ENCODE measurements at places on chromosomes 5 and 9.

DNA sequence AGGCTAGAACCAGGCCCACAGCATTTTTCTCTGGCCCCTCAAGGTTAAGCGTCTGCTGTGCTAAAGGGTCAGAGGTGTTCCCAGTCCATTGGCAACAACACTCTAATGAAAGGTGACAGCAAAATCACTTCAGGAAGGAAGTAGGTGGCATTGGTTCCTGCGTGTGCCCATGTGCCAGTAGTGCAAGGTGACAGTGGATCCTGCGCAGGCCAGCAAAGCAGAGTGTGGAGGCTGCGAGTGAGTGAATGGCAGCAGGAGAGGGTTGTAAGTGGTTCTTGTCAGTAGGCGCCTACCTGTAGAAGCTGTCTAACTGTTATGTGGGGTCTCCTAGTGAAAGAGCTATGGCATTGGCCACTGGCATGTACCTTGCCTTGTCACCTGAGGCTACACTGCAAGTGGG, 898.2 kb upstream of the TYRP1 start:
- DNase-seq: no peak

DNA sequence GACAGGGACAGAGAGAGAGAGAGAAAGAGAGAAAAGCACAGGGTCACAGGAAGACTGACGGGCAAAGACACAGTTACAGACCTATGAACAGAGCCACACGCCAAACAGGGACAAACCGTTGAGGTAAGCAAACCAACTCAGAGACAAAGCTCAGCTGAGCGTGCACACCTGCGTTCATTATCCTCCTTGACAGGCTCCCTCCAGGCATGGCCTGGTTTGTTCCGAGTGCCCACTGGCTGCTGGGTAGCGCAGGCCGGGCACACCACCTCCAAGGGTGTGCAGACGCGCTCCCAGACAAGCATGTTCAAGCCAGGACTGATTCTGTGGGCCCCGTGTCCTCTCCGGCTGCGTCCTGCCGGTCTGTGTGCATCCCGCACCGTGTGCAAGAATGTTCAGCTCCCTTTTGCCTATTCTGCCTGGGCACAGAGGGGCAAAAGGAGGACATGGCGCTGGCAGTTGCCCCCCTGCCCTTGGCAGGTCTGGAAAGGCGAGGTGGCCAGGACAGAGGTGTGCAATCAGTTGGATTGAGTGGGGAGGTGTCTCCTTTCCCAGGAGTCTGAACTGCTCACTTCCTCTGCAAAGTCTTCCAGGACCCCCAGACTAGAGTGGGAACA, 467 bp upstream of the SMIM32 start:
- no peak for DNase-seq

- DNase-seq: no peak
These were observed 710 bp upstream of the PIP5KL1 start for GRCh38 chr9:127931092-127931881.

- DNase-seq: no peak
These were observed 4.8 kb upstream of the TEX10 start for GRCh38 chr9:100357501-100357900.

DNA sequence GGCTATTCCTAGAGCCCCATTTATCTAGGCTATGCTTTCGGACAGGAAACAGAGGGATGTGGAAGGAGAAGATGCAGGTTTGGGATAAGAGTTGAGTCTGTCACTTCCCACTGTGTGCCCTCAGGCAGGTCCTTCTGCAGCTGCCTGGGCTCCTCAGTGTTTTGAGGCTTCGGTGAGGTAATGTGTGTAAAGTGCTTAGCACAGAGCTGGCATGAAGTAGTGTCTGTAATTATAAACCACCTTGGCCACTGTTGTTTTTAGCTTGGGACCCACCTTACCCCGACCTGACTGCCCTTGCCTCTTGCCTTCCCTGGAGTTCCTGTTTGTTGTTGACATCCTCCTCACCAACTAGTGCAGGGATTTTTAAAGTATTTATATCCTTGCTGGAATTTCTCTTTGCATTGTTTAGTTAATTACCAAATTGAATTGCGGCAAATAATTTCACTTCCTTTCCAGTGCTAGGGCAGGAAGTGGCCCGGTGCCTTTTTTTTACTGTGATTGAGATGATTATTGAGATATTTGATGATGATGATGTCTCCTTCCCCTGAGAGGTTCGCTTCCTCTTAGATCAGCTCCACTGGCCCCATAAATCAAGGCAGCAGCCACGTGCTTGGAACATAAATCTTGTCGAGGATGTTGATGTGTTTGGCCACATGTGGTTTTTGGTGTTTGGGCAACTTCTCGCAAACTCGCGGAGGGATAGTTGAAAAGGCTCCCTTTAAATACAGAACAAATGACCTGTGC, 38.3 kb upstream of the DAB2IP start:
- DNase-seq: no peak

GRCh38 chr9:123291736-123292135, 23.4 kb upstream of the STRBP start:
- no peak for DNase-seq

- DNase-seq: no peak
These were observed 14.9 kb downstream of the TJP2 start for GRCh38 chr9:69188975-69189374.

GRCh38 chr9:4038182-4038723, 261.6 kb downstream of the GLIS3 start:
- DNase-seq: no peak

DNA sequence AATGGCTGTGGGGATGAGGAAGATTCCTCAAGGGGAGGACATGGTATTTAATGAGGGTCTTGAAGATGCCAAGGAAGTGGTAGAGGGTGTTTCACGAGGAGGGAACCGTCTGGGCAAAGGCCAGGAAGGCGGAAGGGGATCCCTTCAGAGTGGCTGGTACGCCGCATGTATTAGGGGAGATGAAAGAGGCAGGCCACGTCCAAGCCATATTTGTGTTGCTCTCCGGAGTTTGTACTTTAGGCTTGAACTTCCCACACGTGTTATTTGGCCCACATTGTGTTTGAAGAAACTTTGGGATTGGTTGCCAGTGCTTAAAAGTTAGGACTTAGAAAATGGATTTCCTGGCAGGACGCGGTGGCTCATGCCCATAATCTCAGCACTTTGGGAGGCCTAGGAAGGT, 1.2 kb downstream of the FXN start:
- DNase-seq: no peak

DNA sequence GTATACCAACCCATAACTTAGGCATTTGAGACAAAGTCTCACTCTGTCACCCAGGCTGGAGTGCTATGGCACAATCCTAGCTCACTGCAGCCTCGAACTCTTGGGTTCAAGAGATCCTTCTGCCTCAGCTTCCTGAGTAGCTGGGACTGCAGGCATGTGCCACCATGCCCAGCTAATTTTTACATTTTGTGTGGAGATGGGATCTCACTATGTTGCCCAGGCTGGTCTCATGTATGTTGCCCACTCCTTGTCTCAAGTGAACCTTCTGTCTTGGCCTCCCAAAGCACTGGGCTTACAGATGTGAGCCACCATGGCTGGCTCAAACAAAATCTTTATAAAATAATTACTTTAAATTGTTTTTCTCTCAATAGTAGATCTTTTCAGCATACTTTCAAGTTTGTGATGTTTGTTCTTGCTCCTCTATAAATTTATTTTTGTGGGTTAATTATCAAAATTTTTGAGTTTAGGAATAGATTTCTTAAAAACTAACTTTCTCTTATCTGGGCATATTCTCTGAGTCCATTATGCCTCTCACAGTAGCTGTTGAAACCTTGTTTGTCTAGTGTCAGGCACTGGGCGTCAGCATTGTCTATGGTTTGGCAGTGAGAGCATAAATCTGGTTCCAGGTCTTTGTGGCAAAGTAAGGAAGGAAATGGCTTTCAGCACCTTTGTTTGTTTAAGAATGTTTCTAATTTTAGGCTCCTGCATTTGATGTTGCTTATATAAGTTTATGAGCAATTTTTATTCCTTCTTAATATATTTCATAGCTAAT, 38.7 kb downstream of the NLN start:
- DNase-seq: no peak

DNA sequence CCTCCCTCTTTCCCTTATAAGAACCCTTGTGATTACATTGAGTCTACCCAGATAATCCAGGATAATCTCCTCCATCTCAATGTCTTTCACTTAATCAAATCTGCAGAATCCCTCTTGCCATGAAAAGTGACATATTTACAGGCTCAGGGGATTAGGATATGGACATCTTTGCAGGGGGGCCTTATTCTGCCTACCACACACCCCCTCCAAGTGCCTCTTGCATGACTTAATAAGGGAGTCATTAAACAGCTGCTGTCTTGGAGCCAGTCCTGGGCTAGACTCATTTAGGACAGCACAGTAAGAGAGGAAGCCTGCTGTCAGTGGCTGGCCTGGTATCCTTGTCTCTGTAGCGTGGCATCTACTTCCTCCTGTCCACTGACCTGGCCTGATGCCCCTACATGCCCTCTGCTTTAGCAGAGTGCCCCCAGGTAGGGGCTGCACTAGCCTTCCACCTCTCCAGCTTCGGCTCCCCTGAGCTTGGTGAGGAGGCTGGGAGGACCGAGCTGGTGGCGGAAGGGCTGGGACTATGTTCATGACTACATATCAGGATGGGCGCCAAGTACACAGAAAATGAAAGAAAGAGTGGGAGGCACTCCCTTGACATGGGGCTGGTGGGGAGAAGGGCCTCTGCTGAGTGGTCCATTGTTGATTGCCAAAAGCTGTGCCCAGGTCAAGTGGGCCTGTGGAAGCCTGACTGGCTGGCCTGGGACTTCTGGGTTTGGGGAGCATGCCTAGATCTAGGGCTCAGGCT, 17.2 kb downstream of the ENHO start:
- no peak for DNase-seq

DNA sequence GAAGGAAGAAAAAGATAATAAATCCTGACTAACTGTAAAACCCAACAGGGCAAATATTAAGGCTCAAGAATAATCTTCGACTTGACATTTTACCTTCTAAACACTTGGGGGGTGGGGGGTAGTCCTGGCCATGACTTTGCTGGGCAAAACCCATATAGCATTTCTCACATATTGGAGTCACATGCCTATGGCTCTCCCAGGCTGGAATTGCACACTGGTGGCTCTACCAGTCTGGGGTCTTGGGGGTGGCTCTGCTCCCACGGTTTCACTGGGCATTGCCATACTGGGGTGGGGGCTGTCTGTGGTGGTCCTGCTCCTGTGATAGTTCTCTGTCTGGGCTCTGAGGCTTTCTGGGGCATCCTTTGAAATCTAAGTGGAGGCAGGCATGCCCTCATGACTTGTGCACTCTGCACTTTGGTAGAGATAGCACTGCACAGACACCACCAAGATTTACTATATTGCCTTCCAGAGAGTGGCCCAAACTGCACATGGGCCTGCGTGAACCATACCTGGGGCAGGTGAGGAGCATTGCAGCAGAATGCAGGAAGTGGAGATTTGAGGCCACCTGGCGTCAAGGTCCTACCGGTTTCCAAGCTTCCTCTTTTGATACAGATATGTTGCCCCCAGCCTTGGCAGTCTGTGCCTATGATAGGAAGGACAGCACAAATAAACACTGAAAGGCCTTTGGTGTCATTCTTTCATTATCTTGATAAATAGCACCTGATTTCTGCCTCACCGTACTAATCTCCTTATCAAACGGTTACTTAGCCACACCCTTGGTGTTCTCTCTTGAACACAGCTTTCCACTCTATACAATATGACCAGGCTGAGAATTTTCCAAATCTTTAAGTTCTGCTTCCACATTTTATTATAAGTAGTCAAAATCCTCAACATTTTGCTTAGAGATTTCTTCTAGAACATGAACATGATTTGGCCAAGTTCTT, 29.8 kb downstream of the BAAT start:
- no peak for DNase-seq

GRCh38 chr5:121350181-121350930, 501.3 kb upstream of the FTMT start:
- DNase-seq: no peak

DNA sequence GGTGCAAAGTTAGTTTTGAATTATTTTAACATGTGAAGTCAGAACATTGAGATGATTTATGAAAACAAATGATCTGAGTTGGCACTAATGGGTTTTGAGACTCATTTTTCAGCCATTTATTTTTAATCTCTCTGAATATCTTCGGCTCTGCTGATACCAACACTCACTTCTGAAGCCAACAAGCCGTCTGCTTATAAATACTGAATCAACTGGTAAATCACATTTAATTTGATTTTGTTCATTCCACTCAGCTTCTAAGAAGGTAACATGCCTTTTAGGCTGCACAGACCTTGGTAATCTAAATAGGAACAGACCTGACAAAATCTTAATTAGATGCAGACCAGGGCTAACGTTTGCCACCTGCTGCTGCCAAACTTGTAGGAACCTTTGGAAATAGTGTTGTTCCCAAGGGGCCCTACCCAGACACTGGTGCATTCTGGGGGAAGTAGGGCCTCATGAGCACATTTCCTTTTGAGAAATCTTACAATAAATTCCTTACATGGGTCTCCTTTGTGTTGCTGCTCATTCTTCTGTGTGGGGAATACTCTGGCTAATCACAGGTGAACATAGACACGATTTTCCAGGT, 182.2 kb downstream of the KCTD16 start:
- no peak for DNase-seq

GRCh38 chr5:124655921-124656511, 90.4 kb downstream of the ZNF608 start:
- no peak for DNase-seq

DNA sequence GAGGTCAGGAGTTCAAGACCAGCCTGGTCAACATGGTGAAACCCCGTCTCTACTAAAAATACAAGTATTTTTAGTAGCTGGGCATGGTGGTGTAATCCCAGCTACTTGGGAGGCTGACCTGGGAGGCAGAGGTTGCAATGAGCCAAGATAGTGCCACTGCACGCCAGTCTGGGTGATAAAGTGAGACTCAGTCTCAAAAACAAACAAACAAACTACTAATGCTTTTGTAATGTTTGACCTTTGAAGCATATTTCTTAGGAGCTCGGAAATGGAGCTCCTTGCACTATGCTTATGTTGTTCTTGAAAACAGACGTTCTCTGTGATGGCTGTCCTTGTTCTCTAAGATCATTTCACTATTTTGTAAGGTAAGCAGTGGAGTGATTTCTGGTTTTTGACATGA, 6.0 kb downstream of the F2RL2 start:
- DNase-seq: no peak

- no peak for DNase-seq
These were observed at the start of gene HAVCR2 for GRCh38 chr5:157108976-157109375. Gene HAVCR2 (minus strand): TSS chr5:157109044. CDS start chr5:157108983, 61 bp downstream.

- DNase-seq: no peak
These were observed 121.0 kb downstream of the FEM1C start for GRCh38 chr5:115423541-115423940.

DNA sequence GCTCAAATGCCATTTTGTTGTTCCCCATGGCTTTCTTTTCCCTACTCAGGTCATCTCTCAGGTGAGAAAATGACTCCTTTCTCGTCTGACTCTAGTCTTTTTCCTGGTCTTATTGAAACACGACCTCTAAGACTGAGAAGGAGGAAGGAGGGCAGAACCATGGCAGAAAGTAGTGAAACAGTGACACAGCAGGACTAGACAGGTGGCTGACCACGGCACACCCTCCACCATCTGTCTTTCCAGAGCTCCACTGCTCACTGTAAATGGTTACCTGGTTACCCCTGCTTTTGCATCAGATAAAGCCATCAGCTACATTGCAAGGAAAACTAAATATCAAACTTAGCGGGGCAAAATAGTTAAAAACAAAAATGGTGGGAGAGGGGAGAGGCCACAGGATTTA, 30.9 kb downstream of the NR4A3 start:
- DNase-seq: no peak

All from KG1 (cell line).